Left ventricle myocardium inferior (tissue), 1 donor: ENCODE measurements at places on chromosomes 16 and 17. TPM values are rescaled to one million over a fixed set of nuclear protein-coding genes. Genes with fewer than 3 reads are reported as not detected.
A peak's percentile ranks its signal among the peaks of the same experiment; 100 is the strongest.

- no peaks in the 10 kb centered on the region for H3K27me3 ChIP-seq
- peak overlapping the region; percentile 84 for H3K27ac ChIP-seq
- H3K36me3 ChIP-seq, result no peaks in the 10 kb centered on the region
- H3K4me3 ChIP-seq, result no peak overlapping the region
These were observed 10.6 kb upstream of the TMIGD1 start for GRCh38 chr17:30344283-30345088.

DNA sequence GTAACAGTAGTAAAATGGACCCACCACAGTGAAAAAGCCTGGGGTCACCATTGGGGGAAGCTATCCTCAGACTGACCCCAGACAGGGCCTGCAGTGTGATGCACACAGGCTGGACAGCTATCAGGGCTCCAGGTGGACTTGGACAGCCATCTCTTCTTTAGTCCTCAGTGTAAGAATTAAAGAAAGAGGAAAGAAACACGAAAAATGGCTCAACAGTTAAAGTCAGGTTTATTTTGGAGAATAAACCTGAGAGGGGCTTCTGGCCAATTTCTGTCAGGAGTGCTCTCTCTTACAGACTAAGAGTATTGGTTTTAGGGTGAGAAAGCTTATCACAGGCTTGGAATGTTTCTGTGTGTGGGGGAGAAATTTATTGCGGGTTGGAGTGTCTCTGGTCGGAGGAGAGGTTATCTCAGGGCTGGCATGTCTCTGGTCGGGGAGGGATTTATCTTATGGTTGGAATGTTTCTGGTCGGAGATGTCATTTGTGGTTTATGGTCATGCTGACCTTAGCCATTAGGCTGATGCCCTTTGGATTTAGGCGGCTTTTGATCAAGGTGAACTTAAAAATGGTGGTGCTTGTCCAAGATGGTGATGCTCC, 10.8 kb upstream of the B4GALNT2 start:
- H3K27me3 ChIP-seq, result peaks cover 71% of the 10 kb centered on the region
- no peak overlapping the region for H3K27ac ChIP-seq
- H3K4me3 ChIP-seq, result no peak overlapping the region
- no peaks in the 10 kb centered on the region for H3K4me1 ChIP-seq
- no peak for DNase-seq
- H3K36me3 ChIP-seq, result no peaks in the 10 kb centered on the region

DNA sequence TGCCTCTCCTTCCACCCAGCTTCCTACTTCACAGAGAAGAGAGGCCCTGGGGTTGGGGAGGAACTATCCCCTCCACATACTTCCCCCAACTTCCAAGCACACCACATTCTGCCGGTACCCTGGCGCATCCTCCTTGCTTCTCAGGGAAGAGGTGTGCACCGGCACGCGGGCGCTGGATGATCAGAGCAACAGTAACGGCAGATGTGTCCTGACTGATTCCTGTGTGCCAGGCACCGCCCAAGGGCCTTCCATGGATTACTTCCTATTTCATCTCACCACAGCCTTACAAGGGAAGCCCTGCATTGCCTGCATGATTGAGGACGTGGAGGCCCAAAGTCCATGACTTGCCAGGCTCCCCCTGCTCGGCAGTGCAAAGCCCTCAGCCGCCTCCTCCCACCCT, 21.1 kb upstream of the MLKL start:
- DNase-seq, result no peak
- no peak overlapping the region for H3K4me3 ChIP-seq
- no peak overlapping the region for H3K27ac ChIP-seq

- H3K36me3 ChIP-seq, result no peaks in the 10 kb centered on the region
- peaks cover 76% of the 10 kb centered on the region for H3K4me1 ChIP-seq
- no peak overlapping the region for H3K4me3 ChIP-seq
- H3K27ac ChIP-seq, result no peak overlapping the region
- DNase-seq, result no peak
These were observed 18.5 kb upstream of the PHF12 start for GRCh38 chr17:28969706-28970393.

DNA sequence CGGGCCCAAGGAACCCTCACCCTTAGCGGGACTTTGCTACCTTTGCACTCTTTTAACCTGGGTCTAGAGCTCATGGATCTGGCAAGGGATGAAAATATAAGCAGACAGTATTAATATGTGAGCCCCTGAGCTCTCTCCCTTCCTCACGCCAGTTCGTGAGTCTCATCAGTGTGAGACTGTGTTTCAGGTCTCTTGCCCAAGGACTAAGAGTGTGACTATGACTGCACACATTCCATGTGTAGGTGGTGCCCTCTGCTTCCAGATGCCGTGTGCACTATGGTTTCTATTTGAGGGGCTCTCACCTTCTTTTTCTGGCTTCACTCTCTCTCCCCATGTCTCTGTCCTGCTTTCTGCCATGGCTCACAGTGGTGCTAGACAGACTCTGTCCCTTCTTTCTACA, 40.5 kb downstream of the DHRS7B start:
- peaks cover 6% of the 10 kb centered on the region for H3K36me3 ChIP-seq
- DNase-seq, result no peak
- peaks cover 81% of the 10 kb centered on the region for H3K4me1 ChIP-seq
- no peaks in the 10 kb centered on the region for H3K27me3 ChIP-seq
- H3K27ac ChIP-seq, result peak overlapping the region; percentile 91

DNA sequence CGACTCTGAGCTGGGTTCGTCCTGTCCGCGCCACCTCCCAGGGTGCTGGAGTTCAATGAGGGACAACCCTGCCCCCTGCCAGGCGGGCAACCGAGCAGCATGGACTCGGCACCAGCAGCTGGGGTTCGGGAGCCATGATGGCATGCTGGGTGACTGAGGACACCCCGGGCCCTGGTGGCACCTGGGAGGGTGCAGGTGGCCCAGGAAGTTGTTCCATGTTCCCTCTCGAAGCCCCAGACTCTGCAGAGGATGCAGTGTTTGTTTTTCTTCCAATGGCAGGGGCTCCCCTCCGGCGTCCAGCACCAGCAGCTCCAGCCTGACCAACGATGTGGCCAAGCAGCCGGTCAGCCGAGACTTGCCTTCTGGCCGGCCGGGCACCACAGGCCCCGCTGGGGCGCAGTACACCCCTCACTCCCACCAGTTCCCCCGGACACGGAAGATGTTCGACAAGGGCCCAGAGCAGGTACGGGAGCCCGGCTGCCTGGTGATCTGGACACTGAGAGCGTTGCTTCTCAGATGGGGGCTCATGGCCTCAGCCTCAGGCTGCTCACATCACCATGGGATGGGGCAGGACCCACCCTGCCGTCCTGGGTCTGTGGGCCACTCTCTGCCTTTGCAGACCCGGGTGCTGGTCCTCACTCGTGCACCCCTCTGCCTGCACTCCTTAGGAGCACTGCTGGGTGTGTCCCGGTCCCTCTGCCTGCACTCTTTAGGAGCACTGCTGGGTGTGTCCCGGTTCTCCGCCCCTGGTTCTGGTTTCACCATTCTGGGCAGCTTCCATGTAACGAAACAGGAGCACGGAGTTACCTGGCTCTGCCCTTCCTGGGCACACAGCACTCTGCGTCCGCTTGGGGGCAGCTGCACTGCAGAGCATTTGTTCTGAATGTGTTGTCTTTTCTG, 68.2 kb upstream of the CHMP6 start:
- no peaks in the 10 kb centered on the region for H3K27me3 ChIP-seq
- DNase-seq, result no peak
- no peak overlapping the region for H3K27ac ChIP-seq
- peaks cover 27% of the 10 kb centered on the region for H3K4me1 ChIP-seq
- no peak overlapping the region for H3K4me3 ChIP-seq

- H3K27me3 ChIP-seq, result no peaks in the 10 kb centered on the region
- H3K4me3 ChIP-seq, result no peak overlapping the region
- no peak for DNase-seq
These were observed 37.4 kb upstream of the IL21R start for GRCh38 chr16:27364493-27365141.

DNA sequence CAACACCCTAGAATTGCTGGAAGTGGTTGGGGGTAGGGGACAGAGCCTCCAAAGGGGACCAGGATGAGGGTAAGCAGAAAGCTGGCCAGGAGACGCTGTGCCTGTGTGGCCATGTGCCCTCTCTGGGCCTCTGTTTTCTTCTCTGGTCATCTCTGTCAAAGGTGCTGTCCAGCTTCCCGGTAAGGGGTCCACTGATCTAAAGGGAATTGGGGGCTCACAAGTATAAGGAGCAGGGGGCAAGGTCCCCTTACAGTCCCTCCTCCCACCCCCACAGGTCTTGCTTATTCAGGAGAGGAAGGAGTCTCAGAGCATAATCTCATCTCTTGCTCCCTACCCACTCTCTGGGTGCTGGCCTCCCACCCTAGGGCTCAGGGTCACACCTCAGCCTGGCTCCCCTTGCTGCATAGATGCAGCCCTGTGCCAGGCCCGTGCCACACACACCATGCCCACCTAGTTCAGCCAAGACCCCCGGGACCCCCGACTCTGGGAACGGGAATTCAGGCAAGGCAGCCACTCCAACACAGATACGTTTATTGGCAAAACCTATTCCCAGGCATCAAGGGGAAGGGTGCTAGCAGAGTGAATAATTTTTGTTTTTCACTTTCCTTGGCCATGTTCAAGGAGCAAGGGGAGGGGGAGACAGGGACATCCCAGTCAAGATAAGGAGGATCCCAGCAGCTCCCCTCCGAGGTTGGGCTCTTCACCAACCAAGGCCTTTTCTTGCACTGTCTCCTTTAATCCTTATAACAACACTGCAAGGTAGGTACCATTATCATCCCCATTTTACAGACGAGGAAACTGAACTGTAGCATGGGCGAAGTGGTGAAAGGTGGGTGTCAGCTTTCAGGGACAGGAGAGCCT, 19.8 kb downstream of the SLC4A1 start:
- DNase-seq, result no peak
- H3K27me3 ChIP-seq, result no peaks in the 10 kb centered on the region
- H3K27ac ChIP-seq, result peak overlapping the region; percentile 23
- H3K4me3 ChIP-seq, result no peak overlapping the region

GRCh38 chr17:72422505-72423285, 301.9 kb downstream of the SOX9 start:
- no peak overlapping the region for H3K4me3 ChIP-seq
- no peak overlapping the region for H3K27ac ChIP-seq
- DNase-seq, result peak; percentile 37
- peaks cover 6% of the 10 kb centered on the region for H3K4me1 ChIP-seq
- H3K27me3 ChIP-seq, result peaks cover 12% of the 10 kb centered on the region
- H3K36me3 ChIP-seq, result no peaks in the 10 kb centered on the region

DNA sequence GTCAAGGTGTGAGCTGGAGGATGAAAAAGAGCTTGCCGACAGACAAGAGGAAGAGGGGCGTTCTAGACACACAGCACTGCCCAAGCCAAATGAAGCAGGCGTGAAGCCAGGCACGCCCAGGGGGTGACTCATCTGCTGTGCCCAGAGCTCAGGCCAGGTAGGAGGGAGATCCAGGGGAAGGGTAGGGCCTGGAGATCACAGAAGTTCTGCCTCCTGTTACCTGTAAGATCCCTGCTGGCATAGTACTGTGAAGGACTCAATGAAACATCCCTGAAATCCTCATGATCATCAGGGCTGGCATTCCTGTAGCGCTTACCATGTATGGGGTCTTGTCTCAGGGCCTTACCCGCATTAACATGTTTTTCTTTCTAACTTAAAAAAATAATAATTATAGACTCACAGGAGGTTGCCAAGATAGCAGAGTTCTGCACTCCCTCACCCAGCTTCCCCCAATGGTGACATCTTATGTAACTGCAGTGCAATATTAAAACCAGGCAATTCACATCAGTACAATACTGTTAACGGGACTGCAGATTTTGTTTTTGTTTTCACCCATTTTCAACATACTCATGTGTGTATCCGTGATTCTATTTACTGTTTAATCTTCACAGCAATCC, 158.6 kb downstream of the XYLT1 start:
- no peaks in the 10 kb centered on the region for H3K27me3 ChIP-seq
- H3K4me1 ChIP-seq, result peaks cover 14% of the 10 kb centered on the region
- H3K27ac ChIP-seq, result no peak overlapping the region

GRCh38 chr16:75764154-75764768, 38.0 kb upstream of the CPHXL start:
- no peaks in the 10 kb centered on the region for H3K4me1 ChIP-seq
- H3K27me3 ChIP-seq, result no peaks in the 10 kb centered on the region
- no peak for DNase-seq
- no peak overlapping the region for H3K27ac ChIP-seq

DNA sequence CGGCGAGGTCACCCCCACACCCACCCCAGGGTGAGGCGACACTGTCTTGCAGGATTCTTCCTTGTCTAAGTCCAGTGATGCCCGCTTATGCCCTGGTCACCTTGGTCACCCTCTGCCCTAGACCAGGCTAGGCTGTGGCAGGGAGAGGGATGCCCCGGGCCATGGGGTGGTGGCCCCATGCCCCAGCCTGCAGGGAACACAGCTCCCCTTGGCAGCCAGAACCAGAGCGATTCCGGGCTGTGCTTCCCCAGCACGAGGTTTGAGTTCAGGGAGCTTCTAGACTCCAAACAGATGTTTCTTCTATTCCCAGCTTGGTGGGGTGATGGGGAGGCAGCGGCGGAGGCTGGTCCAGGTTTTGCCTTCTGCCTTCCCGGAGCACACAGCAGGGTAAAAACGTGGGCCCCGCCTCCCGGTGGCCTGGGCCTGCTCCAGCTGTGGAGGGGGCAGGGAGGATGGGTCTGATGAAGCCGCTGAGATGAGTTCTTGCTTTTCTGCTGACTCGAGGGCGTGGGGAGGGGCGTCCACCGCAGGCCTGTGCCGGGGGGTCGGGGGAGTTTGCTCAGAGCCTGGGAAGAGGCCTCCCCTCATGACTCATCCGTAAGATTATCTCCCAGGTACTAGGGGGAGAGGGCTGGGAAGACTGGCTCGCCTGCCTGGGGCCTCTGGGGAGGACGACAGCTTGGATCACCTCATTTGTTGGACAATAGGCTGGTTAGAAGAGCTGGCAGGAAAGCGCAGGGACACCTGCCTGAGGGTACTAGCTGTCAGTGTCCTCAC, 15.4 kb downstream of the SMTNL2 start:
- no peaks in the 10 kb centered on the region for H3K27me3 ChIP-seq
- H3K27ac ChIP-seq, result peak overlapping the region; percentile 95
- H3K4me1 ChIP-seq, result peaks cover 75% of the 10 kb centered on the region
- DNase-seq, result peak; percentile 73
- peaks cover 13% of the 10 kb centered on the region for H3K36me3 ChIP-seq

GRCh38 chr16:4388271-4389021, 16.8 kb downstream of the VASN start:
- H3K27ac ChIP-seq, result peak overlapping the region; percentile 84
- peak; percentile 51 for DNase-seq
- H3K4me1 ChIP-seq, result peaks cover 94% of the 10 kb centered on the region
- no peaks in the 10 kb centered on the region for H3K27me3 ChIP-seq

ASGR1 gene
- 0.14 TPM for total RNA-seq

MT1A gene
- 1.2 TPM for total RNA-seq

SPN gene
- 1.3 TPM for total RNA-seq

NETO2 gene
- total RNA-seq, result 4.4 TPM

VPS35 gene
- 74.6 TPM for total RNA-seq

NPIPB9 gene
- not detected for total RNA-seq

CACNG5 gene
- not detected for total RNA-seq
